ENCODE measurements at places on chromosomes 13 and 19.

- DNase-seq: no peak
Measured at GRCh38 chr19:13868663-13869062, 8.3 kb upstream of the NANOS3 start.

- DNase-seq: no peak
Measured at GRCh38 chr19:24003537-24003936, 83.5 kb upstream of the ZNF254 start.

GRCh38 chr19:8132858-8133458 lies 16.4 kb downstream of the FBN3 start:
- DNase-seq: no peak

DNA sequence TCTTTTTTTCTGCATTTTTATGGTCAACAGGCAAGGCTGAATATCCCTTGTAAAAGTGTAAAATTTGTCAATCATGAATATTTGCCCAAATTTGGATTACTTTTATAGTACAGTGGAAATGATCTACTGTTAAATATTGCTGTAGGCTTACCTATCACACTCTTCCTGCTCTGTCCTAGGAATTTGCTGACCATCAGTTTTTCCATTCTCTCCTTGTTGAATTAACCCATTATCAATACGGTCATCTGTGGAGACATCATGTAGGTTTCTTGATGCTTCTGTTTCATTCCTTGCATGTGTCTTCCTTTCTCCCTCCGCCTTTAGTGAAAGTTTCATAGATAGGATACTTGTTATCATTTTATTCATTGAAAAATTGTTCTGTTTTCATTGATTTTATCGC lies 139.6 kb upstream of the TUBA3C start:
- DNase-seq: no peak

DNA sequence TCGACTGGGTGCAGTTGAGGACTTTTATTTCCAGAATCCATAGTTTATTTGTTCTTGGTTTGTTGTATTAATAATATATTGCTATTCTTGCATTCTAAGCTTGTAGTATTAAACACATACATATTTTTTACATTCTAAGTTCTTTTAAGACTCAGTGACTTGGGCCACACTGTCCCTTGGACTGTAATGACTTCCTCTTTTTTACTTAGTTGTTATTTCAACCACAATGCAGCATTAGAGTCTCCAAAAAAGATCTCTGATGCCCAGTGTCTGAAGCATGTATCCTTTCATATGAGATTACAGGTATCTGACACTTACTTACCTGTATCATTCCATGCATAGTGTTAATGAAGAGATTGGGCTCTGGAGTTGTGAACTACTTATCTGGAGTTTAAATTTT lies 864.9 kb upstream of the PCDH20 start:
- DNase-seq: no peak

- DNase-seq: peak; percentile 34
Measured at GRCh38 chr19:3443840-3444694, 36.3 kb downstream of the SMIM24 start.

- DNase-seq: no peak
Measured at GRCh38 chr13:33152389-33152788, 133.2 kb downstream of the STARD13 start.

DNA sequence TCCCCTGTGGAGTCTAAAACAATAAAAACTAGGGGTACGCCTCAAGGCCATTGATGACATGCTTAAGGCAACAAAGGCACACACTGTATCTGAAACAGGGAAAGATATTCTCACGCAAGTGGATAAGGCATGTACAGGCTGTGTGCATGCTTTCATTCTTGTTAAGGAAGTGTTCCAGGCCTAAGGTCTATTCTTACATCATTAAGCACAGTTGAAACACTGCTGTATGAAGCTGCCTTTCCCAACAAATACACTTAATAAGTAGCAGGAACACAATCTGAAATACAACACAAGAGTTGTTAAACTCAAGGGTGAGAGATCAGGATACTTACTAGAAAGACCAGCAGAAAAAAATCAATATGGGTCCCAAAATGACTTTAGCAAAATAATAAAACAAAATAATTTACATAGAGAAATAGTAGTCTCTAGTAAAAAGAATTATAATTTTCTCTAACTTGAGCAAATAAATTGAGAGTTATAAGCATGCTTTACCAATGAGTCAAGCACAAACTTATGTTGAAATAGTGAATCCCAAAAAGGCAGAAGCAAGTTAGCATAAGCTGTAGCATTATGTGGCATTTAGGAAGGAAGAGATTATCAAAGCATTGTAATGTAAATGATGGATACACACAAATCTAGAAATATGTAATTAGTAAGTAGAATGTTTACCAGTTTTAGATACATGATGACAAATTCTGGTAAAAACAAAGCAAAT lies 796.9 kb downstream of the SLITRK1 start:
- DNase-seq: no peak

GRCh38 chr19:10424011-10424637 lies 3.8 kb downstream of the PDE4A start:
- peak; percentile 41 for DNase-seq

DNA sequence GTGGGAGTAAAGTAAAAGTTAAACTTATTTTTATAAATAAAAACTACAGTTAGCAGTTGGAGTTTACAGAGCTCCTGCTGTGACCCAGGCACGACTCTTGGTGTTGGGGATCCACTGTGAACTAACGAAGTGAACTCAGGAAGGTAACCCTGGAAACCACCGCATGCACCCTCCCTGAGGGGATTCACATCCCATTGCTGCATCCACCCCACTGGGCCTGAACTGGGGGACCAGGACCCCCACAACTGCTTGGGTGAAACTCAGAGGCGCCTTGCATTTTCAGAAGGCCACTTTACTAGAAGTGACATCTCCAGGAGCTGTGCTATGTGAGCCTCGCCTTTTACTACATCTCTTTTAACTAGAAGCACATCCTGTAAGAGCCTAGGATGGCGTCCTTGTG lies 166.4 kb downstream of the TEX29 start:
- no peak for DNase-seq
